CD14-positive monocyte (primary cell): ENCODE measurements at places on chromosomes 11 and 22.

- no peak for DNase-seq
These were observed 1.3 kb downstream of the B3GAT1 start for GRCh38 chr11:134410766-134411165.

DNA sequence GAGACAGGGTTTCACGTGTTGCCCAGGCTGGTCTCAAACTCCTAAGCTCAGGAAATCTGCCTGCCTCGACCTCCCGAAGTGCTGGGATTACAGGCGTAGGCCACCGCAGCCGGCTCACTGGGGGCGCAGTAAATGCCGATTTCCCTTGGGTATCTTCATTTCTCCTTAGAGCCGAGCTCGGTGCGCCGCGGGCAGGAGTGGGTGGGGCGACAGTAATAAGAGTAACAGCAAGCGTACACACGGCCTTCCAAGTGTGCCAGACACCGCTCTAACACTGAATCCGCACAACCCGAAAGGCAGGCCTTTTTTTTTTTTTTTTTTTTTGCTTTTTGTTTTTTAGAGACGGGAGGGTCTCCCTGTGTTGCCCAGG, 500 bp upstream of the ADSL start:
- DNase-seq: no peak

- peak; percentile 59 for DNase-seq
These were observed 17.1 kb downstream of the CRELD2 start for GRCh38 chr22:49935561-49935960.

- no peak for DNase-seq
These were observed 23.1 kb upstream of the GLYATL2 start for GRCh38 chr11:58867556-58867955.

- DNase-seq: no peak
These were observed 65.9 kb downstream of the ADAMTS15 start for GRCh38 chr11:130514316-130514715.

GRCh38 chr11:83122050-83122449, 34.9 kb upstream of the PCF11 start:
- peak; percentile 12 for DNase-seq

- DNase-seq: no peak
These were observed 781.6 kb downstream of the BRD1 start for GRCh38 chr22:49046000-49046545.

DNA sequence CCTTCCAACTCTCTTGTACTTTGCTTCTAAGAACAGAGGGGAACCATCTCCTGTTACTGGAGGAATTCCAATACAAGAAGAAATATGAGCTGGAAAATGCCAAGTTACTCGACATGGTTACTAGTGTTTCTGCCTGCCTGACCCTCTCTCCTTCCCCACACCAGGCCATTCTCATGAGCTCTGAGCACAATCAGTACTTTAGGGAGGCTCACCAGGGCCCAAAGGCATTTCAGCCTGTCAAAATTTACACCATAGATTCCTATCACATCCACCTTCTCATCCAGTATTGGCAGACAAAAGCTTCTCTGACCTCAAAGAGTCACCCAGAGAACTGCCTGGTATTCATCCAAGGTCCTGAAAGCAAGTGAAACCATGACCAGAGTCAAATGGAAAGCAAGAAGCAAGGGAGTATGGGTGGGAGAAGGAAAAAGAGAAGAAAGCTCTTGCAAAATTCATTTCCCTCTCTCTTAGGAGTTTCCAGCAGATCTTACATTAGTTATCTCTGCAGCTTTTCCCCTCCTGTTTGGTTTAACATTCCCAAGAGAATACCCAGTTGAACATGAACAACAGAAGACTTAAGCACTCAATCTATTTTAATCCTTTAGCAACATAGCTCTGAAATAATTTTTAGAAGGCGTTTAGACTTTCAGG, 58.7 kb upstream of the NCAM1 start:
- no peak for DNase-seq

DNA sequence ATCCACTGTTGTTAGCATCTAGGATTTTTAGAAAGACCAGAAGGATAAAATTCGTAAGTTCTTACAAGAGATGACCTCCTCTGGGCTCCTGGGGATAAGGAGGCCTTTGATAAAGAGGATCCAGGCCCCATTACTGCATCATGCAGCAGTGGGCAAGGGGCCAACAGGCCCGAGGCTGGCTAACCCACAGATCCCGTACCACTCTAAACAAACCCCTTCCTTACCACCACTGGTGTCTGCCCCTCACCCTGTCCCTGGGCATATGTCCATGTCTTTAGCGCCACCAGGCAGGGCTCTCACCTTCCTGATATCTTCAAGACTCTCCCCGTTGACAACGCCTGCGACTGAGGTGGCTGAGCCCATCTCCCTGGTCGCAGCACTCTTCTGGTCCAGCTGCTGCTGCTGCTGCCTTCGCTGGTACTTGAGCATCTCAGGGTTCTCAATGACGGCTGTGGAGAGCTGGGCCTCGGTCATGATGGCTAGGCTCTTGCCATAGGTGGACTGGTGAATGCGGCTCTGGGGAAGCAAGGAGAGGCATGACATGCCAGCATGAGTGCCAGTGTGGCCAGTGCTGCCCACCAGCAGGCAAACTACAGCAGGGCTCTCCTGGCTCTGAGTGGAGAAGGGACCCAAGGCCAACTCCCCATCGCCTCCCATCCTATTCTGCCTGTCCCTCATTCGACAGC, 46.2 kb downstream of the HIRA start:
- DNase-seq: no peak

DNA sequence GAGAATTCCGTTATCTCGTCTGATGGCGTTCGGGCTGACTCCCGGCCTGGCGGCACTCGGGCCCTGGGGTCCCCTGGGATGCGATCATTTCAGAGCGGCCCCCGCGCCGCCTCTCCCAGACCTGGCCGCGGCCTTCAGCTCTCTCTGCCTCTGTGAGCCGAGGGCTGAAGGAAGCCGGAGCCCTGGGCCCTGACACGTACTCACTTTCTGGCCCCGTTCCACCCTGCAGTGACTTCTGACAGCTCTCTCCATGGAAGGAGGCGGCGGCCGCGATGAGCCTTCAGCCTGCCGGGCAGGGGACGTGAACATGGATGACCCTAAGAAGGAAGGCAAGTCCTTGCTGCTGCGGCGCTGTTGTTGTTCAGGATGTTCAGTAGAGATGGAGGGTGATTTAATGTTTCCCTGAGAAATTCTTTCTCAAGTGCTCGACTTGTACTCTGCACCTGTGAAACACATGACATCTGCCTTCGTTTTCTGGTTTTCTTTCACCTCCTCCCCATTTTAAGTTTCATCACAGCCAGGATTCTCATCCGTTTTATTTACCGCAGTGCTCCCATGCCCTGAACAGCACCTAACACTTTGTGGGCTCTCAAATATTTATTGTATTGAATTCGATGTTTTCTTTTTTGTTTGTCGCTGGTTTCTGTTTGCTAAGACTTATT, 612 bp downstream of the GTSE1 start:
- DNase-seq: no peak
